Stimulated activated CD8-positive, alpha-beta memory T cell treated with anti-CD3 and anti-CD28 coated beads, Interleukin-4, amount 100 ng/mL, for 4 hours (primary cell): ENCODE measurements at places on chromosomes 7 and 10.

DNA sequence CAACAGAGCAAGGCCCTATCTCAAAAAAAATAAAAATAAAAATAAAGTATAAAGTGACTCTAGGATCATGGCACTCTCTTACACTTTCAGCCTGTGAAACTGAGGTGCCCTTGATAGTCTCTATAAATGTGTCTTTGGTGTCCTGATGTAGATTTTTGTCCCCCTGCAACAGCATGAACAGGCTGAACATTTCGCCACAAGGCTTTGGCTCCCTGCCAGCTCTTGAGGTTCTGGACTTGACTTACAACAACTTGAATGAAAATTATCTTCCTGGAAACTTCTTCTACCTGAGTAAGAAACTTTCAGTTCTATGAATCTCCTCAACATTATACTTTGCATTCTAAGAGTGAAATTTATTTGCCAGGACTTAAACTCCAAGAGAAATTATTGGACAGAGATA is 48.1 kb upstream of the BMS1 start:
- DNase-seq = no peak

DNA sequence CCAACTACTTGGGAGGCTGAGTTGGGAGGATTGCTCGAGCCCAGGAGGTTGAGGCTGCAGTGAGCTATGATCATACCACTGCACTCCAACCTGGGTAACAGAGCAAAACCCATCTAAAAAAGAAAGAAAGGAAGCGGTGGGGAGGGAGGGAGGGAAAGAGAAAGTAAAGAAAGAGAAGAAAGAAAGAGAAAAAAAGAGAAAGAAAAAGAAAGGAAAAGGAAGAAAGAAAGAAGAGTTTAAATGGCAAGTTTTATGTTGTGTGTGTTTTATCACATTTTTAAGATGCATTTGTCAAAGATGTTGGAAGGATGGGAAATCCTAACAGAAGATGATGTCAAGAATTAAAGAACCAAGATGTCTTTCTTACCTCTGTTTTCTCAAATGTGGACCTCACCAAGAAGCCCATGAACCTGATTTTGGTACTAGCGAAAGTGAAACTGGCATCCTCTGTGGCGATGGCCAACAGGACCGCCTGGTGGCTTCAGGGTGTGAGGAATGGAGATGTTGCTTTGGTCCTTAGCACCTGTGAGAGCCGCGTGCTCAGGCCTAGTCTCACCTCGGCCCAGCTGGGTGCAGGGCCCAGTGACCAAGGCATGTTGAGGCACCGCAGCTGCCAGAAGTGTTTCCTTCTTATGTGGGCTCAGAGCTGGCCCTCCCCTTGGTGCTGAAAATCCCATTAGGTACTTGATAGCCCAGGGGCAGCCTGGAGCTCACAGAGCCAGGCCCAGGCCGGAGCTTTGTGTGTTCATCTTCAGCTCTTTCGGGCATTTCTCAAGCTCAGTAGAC is 9.8 kb downstream of the UCMA start:
- no peak for DNase-seq

GRCh38 chr7:12731775-12732174 is 44.3 kb downstream of the ARL4A start:
- DNase-seq = no peak

DNA sequence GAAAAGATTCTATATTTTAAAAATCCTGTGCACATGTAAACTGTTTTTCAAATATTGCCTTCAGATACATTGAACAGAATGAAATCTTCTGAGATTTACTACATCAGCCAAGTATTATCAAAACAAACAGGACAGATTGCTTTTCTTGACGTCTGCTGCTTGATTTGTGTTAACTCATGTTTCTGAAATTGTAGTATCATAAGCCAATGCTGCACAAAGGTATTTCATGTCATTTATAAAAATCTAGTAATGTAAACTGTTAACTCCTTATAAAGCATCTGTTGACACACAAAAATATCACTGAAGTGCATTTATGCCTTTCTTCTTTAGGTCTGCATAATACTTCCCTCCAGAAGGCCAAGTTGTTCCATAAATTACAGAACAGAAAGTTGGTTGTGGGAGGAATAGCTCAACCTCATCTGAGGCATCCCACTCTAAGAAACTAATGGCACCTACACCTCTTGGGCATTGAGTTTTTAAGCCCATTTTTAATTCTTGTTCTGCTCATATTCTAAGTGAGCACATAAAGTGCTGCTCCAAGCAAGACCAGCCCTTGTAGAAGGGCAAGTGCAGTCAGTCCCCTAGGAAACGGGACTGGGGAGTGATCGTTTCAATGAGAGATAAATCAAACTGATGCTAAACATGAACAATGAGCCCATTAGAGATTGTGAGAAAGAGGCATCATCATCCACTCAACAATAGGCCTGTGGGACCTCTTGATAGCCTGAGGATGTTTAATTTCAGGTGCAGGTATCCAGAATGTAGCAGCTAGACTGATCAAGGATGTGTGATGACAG is 28.5 kb downstream of the CAV1 start:
- no peak for DNase-seq

DNA sequence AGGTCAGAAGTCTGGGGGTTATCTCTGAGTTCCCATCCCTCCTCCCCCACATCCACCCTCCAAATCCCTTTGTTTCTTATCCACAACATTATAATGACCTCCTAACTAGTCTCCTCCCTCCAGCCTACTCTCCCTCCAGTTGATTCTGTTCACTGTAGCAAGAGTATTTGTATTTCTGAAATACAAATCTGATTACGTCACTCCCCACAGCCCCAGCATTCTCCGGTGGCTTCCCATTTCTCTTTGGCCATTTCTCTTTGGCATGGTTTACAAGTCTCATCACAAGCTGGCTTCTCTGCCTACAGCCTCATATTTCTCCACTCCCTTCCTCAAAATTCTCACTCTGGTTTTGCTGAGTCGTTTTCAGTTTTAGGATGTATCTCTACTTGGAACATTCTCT is 24.6 kb upstream of the MRPS33 start:
- DNase-seq = no peak

DNA sequence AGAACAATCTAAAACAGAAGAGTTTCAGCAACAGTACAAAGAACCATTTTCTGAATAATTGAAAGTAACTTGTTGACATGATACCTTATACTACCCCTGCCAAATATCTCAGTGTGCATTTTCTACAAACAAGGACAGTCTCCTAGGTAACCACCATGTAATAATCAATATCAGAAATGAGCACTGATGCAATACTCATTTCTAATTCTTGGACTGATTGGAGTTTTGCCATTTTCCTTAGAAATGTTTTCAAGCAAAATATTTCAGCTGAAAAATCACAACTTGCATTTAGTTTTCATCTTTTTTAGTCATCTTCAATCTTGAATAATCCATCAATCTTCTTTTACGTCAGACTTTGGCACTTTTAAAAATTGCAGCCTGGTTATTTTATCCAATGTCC is 420.2 kb downstream of the CDC14C start:
- no peak for DNase-seq

DNA sequence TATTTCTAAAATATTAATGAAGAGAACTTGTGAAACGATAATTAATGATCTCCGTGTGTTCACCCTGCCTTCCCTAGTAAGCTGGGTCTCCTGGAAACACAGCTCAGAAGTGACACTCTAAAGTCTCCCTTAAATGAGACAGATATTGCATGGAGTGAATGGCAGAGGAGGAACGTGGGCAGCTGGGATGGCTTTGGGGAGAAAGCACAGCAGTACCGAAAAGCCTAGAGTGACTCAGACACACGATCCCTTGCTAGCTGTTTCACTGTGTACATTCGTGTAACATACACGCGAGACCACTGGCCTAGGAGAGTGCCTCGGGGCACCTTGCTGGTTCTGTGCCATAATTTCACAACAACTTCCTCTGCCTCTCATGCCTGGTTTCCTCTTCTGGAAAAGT is 199.9 kb upstream of the TCERG1L start:
- no peak for DNase-seq

DNA sequence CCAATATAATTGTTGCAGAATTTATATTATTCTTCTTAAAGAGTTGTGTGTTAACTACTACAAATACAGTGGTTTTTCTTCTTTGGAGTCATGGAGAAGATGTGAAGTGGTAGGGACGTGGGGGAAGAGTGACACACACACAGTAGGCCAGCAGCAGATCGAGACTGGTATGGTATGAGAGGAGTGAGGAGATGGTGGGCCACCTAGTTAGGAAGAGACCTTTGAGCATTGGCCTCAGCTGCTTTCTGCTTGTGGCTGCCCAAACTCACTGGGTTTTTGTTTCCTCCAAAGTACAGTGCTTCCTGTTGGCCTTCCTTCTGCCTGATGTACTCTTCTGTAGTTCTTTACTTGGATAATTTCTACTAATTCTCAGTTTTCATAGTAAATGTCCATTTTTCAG is 14.6 kb downstream of the VCL start:
- no peak for DNase-seq

DNA sequence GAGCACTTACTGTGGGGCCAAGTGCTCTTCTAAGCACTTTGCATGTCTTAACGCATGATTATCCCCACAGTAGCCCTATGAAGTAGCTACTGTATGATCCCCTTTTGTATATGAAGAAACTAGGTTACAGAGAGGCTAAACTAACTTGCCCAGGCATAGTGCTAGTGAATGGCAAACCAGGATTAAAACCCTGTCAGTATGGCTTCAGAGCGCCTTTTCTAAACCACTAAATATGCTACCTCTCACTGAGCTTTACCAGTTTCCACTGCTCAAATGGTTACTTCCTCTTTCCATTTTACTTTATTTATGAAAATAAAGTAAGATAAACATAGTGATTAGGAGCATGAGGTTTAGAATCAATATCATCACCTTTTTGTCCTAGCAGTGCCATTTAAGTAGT is 73.6 kb downstream of the PODXL start:
- DNase-seq = no peak

DNA sequence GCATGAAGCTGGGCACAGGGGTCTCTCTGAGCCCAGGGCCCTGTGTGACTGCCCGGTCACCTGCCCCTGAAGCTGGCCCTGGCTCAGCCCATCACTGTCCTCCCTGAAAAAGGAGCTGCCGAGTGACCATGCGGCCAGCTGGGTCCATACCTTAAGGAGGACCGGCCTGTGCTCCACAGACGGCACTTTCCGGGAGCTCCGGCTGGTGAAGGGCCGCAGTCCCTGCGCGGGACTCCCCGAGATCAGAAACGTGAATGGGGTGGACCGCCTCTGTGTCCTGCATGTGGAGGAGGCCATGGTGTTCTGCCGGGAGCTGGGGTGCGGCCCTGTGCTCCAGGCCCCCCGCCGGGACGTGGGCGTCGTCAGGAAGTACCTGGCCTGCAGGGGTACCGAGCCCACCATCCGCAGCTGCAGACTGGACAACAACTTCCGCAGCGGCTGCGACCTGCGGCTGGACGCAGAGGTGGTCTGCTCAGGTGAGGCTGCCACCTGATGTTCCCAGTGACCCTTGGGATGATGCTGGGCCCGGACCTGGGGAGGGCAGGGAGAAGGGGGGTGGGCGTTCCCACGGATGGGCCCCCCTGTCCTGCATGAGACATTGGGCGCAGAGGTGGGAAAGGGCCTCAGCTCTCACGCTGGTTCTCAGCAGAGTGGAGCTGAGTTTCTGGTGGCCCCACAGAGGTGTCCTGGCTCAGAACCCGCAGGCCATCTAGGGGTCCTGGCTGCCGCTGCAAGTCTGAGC is 3.5 kb downstream of the SCART1 start:
- no peak for DNase-seq

DNA sequence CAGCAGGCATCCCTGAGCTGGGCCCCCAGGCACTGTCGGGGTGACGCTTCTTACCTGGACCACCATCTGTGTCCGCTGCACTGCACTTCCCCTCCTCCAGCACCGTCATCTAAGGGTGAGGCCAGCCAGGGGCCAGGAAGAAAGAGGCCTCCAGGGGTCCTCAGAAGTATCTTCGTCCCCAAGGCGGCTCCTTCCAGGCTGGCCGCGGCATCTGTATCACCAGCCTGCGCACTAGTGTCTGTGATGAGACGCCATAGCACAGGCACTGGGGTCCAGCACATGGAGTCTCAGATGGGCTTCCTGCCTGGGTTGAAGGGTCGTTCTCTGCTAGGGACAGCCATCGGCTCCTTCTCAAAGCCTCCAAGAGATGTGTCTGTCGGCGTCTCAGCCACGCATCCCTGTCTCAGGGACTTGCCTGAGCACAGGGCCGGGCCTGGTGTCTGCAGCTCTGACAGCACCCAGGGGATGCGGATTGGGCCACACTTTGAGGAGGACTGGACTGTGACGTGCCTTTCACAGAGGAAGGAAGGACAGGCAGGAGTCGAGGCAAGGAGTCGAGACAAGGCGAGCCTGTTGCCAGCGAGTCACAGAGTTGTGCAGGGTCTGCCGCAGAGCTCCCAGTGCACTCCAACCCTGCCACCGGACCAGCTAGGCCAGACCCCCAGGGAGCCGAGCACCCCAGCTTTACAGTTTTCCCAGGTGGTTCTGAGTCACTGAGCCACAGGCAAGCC is 101.5 kb upstream of the DIP2C start:
- DNase-seq = no peak

- DNase-seq = no peak
Observed at GRCh38 chr7:20158684-20159083, 58.5 kb downstream of the MACC1 start.

- no peak for DNase-seq
Observed at GRCh38 chr7:47965456-47965855, 14.0 kb downstream of the HUS1 start.

GRCh38 chr10:112721080-112721698 is 228.9 kb upstream of the TCF7L2 start:
- no peak for DNase-seq

DNA sequence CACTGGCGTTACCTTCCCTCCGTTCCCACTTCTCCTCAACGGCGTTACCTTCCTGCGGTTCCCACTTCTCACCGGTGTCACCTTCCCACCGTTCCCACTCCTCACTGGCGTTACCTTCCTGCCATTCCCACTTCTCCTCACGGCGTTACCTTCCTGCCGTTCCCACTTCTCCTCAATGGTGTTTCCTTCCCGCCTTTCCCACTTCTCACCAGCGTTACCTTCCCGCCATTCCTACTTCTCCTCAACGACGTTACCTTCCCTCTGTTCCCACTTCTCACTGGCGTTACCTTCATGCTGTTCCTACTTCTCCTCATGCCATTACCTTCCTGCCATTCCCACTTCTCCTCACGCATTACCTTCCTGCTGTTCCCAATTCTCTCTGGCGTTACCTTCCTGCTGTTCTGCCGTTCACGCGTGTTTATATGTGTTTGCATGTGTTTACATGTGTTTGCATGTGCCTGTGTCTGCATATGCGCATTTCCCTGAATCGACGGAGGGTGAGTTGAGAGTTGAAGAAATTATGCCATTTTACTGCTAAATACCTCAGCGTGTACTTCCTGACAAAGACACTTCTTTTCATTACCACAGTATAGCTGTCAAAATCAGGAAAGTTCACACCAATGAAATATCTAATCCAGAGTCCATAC is 23.2 kb upstream of the CFAP46 start:
- DNase-seq = no peak
